NCI-H1694 treated with DMSO at 0.1 percent for 48 hours (cell line): ENCODE measurements at places on chromosomes 16 and 17.
A peak's percentile ranks its signal among the peaks of the same experiment; 100 is the strongest.

DNA sequence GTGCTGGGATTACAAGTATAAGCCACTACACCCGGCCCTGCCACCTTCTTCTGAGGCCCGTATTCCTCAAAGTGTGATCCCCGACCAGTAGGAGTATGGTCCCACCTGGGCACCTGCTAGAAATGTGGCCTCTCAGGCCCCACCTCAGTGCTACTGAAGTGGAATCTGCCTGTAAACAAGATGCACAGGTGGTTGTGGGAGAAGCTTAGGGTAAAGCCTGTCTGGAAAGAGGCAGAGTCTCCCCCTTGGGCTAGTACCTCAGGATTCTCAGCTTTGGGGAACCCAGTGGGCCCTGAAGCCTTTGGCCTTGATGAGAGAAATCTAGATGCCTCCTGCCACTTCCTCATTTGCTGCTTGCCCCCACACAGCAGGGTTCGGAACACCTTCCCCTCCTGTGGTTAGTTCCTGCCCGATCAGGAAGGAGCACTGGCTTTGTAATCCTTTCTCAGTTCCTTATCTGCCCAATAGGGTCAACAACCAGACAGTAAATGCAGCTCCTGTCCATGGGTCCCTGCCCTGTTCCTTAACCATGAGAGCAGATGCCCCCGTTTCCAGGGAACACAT is 25.2 kb downstream of the TK2 start:
- DNase-seq, result peak; percentile 7

DNA sequence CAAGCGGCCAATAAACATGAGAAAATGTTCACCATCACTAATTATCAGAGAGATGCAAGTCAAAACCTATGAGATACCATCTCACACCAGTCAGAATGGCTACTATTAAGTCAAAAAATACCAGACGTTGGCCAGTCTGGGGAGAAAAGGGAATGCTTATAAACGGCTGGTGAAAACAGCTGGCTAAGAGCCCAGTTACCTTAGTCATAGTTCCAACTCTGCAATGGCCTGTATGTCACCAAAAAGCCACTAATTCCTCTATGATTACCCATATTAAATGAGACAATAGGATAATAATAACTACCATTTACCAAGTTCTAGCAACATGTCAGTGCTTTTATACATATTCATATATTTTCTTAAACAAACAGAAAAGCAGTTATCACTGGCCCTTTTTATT is 42.9 kb upstream of the CDRT4 start:
- no peak for DNase-seq

DNA sequence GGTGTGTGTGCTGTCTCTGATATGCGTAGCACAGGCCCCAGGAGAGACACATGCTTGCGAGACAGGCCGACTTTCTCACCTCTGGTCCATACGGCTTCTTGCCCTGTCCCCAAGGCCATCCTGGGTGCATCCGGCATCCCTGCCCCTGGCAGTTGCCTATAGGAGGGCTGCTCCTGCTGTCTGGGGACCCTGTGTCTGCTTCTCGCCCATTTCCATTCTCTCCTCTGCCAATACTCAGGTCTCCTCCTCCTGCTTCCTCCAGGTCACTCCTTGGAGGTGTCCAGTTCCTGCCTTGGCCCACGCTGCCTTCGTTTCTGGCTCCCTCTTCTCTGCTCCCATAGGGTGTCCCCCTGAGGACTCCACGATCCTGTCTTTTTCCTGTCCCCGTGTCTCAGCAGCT is 89.0 kb downstream of the DNAH17 start:
- DNase-seq, result no peak

DNA sequence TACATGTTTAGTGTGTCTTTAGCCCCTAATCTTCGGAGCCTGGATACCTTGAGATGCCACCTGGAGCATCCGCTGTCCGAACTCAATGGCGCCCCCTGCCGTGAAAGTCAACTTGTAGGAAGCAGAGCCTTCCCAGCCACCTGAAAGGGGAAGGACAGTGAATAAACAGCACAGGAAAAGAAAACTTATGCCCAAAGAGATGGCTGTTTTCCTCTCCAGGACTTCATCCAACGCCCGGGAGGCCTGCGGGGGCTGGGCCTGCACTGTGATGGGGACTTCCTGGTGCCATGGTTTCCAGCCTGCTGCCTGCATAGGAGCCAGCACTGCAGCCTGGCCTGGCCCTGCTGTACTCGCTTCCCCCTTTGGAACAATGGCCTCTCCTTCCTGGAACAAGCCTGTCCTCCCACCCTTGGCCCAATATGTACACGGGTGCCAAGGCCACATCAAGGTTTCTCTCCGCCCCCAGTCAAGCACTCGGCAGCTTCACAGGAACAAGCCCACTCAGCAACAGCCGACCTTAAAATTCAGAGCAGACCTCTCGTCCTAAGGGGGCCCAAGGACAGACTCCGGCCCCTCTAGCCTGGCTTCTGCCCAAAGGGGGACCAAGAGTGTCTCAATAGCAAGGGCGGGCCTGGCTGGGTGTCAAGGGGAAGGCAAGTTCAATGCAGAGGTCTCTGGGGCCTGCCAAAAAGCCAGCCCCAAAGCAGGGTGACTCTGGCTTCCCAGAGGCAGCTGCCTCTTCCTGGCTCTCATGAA is 4.5 kb upstream of the UNC13D start:
- peak; percentile 52 for DNase-seq

DNA sequence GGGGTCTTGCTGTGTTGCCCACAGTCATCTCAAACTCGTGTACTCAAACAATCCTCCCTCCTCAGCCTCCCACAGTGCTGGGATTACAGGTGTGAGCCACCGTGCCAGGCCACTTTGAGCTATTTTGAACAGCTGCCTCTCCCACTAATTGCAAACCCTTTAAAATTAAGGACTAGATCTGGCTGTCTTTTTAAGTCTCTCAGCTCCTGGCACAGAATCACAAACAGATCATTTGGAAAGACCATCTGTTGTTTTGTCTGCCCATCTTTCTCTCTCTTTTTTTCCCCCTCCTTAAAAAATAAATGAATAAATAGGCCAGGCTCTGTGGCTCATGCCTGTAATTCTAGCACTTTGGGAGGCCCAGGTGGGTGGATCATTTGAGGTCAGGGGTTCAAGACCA is 10.9 kb upstream of the STAT3 start:
- DNase-seq, result peak; percentile 95

DNA sequence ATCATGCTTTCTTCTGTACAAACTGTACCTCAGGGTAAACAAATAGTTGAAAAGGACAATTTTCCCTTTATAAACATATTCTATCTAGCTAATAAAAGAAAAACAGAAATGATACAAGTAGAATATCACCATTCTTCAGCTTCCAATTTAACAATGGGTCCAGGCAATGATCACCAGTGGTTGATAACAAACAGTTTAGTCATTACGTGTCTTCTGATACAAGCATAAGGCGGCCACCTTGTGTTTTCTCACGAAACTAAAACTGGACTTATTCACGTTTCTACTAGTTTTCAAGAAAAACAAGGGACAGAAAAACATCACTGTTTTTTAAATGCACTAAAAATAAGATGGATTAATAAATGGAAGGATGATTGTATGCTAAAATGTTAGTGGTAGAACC is 58.3 kb downstream of the STH start:
- DNase-seq, result no peak

DNA sequence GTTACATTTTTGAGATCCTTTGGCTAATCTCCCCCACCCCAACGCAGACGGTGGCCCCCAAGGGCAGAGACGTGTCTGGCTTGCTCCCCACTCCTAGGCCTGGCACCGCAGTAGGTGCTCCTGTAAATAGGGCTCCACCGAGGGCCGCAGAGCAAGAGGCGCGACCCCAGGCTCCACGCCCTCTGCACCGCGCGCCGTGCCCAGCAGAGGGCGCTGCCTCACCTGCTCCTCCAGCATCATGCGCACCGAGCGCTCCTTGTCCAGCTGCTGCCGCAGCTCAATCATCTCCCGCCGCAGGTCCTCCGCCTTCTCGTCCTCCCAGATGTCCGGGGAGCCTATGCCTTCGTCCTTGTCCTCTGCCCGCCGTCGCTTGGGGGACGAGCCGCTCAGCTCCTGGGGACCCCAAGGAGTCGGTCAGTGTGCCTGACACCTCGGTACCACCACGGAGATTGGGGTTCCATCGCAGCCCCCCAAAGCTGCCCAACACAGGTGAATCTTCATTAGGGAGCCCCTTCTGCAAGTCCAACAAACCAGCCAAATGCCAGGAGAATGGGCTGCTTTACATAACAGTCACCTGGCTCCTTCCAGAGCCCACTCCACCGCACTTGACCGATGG is 11.2 kb downstream of the TFAP4 start:
- no peak for DNase-seq

GRCh38 chr16:4402439-4403132 is 13.8 kb downstream of the CORO7 start:
- DNase-seq, result peak; percentile 16
